HFFc6 (cell line): ENCODE measurements at places on chromosomes 2 and 18. TPM values are rescaled to one million over a fixed set of nuclear protein-coding genes. Genes with fewer than 3 reads are reported as not detected.

- no peaks in the 10 kb centered on the region for H3K36me3 ChIP-seq
- H3K4me3 ChIP-seq: no peak overlapping the region
- DNase-seq: no peak
Measured at GRCh38 chr2:160513120-160513519, 19.5 kb upstream of the RBMS1 start.

DNA sequence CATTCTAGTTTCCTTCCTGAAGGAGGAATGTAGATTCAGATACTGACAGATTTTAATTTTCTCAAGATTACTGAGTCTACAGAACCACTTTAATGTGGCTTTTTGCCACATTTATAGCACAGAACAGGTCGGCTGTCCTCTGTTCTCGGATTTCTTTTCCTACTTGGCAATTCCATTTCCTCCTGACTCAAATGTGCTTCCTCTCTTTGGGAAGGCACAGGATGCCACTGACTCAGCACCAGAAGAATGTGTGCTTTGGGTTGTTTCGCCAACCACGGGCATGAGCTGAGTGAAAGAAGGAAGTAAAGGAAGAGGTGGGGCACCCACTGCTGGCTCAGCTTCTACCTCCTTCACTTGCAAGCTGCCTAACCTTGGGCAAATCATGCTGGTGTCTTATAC, 970.6 kb upstream of the ACVR2A start:
- H3K4me1 ChIP-seq: no peaks in the 10 kb centered on the region
- no peak overlapping the region for H3K27ac ChIP-seq

- peaks cover 6% of the 10 kb centered on the region for H3K4me1 ChIP-seq
- DNase-seq: no peak
- H3K4me3 ChIP-seq: no peak overlapping the region
Measured at GRCh38 chr2:47309472-47309951, 93.4 kb upstream of the MSH2 start.

DNA sequence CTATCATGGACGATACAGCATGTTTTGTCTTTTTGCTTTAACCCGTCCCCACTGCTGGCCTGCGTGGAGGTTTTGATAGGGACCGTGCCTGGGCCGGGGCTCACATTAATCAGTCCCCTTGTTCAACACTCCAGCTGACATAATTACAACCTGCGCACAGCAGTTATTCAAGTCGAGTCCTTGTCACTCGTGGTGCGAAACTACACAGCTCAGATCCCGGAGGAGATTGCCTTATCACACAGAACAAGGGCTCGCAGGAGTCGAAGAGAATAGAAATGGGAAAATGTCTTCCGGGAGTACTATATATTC, 304.4 kb downstream of the ZNF407 start:
- H3K4me3 ChIP-seq: no peak overlapping the region
- no peaks in the 10 kb centered on the region; the same call in 1 of the 2 replicates for H3K27me3 ChIP-seq
- DNase-seq: no peak
- peaks cover 27% of the 10 kb centered on the region for H3K4me1 ChIP-seq
- peaks cover 6% of the 10 kb centered on the region; the same call in 1 of the 2 replicates for H3K36me3 ChIP-seq

The PLCL1 gene
- 0.13 to 0.16 TPM in 2 of 3 replicates, not detected in the other for total RNA-seq

The FN1 gene
- total RNA-seq: 2,872 to 5,167 TPM (median 4,548 TPM) in 3 replicates

GRCh38 chr2:106137731-106138521, 56.2 kb downstream of the UXS1 start:
- DNase-seq: no peak
- H3K4me1 ChIP-seq: no peaks in the 10 kb centered on the region
- no peaks in the 10 kb centered on the region; the same call in 1 of the 2 replicates for H3K27me3 ChIP-seq
- no peak overlapping the region for H3K27ac ChIP-seq
- H3K4me3 ChIP-seq: no peak overlapping the region

The IL1F10 gene
- total RNA-seq: not detected in 3 replicates

- H3K4me3 ChIP-seq: no peak overlapping the region
- H3K27me3 ChIP-seq: peaks cover 14% of the 10 kb centered on the region
- no peak for DNase-seq
- H3K36me3 ChIP-seq: no peaks in the 10 kb centered on the region
Measured at GRCh38 chr2:109396202-109397180, 217.3 kb downstream of the SEPTIN10 start.

The G6PC2 gene
- not detected in 3 replicates for total RNA-seq

DNA sequence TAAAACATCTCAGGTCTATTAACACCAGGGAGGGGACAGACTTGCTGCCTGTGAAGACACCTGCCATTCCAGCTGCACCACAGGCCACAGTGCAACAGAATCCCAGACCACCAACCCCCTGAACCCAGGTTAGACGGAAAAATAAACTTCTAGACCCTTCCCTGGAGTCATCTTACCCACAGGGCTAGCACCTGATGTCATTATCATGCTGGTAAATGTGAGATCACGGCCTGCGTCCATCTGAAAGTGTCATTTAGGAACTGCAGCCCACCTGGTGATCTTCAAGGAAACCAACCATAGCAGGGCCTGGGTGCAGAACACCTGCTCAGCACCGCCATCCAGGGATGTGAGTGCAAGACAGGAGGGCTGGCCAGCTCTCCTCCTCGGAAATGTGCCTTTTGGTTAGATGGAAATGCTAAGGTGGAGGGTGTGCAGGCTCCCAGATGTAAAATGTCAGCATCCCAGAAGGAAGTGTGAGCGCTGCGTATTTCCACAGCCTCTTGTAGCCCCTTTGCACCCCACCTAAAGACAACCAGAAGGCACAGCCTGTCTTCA, 80.8 kb downstream of the PTGR3 start:
- peaks cover 17% of the 10 kb centered on the region for H3K27me3 ChIP-seq
- DNase-seq: no peak
- H3K27ac ChIP-seq: no peak overlapping the region

- peaks cover 12% of the 10 kb centered on the region; the same call in 1 of the 2 replicates for H3K4me1 ChIP-seq
- no peak overlapping the region for H3K4me3 ChIP-seq
- no peak for DNase-seq
- no peaks in the 10 kb centered on the region for H3K36me3 ChIP-seq
- H3K27me3 ChIP-seq: peaks cover 2% of the 10 kb centered on the region
- no peak overlapping the region for H3K27ac ChIP-seq
Measured at GRCh38 chr18:49467599-49467998, 7.2 kb upstream of the DYM start.

DNA sequence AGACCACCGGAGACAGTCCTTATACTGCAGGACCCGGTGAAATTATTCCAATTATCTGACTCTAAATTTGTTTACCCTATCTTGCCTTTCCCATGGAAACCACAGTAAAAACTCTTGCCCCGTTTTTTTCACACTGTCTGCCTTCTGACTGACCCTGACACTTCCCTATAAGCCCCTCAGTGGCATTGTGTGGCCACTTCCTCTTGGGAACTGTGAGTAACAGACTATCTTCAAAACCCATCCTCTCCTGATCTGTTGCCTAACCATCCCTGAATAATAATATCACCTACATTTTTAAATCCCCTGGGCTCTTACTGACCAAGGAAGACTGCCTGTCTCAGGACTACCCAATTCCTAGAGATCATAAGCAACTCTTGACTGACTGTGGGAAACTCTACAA, 42.6 kb upstream of the RNF152 start:
- no peak overlapping the region for H3K4me3 ChIP-seq
- no peaks in the 10 kb centered on the region; the same call in 1 of the 2 replicates for H3K27me3 ChIP-seq
- H3K27ac ChIP-seq: no peak overlapping the region
- H3K4me1 ChIP-seq: no peaks in the 10 kb centered on the region
- no peaks in the 10 kb centered on the region for H3K36me3 ChIP-seq
- no peak for DNase-seq

DNA sequence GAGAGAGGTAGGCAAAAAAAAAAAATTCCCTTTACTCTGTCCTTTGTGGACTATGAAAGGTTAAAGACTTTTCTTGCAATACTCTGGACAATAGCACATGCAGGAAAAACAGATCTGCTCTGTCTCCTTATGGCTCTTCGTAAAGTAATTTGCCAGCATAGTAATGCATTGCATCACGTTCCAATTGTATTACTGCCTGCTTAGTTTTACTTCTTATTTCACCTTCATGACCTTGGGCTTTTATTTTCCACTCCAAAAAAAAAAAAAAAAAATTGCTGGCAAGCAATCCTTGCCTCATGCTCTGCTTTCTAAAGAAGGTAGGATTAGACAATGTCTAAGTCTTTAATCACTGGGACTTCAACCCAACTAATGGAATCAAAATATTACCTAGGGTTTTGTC, 1802.7 kb downstream of the SUCLG1 start:
- H3K4me1 ChIP-seq: no peaks in the 10 kb centered on the region
- H3K36me3 ChIP-seq: no peaks in the 10 kb centered on the region; the same call in 1 of the 2 replicates
- no peak overlapping the region for H3K27ac ChIP-seq
- peaks cover 2% of the 10 kb centered on the region; the same call in 1 of the 2 replicates for H3K27me3 ChIP-seq

DNA sequence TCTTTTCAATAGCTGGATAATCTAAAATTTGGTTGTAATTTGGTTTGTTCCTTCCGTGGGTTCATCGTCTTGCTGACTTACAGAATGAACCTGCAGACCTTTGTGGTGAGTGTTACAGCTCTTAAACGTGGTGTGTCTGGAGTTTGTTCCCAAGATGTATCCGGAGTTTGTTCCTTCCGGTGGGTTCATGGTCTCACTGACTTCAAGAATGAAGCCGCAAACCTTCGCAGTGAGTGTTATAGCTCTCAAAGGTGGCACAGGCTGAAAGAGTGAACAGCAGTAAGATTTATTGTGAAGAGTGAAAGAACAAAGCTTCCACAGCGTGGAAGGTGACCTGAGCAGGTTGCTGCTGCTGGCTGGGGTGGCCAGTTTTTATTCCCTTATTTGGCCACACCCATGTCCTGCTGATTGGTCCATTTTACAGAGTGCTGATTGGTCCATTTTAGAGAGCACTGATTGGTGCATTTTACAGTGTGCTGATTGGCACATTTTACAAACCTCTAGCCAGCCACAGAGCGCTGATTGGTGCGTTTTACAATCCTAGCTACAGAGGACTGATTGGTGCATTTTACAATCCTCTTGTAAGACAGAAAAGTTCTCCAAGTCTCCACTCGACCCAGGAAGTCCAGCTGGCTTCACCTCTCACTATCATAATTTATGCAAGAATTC, 16.6 kb downstream of the RALB start:
- no peak overlapping the region for H3K4me3 ChIP-seq
- no peaks in the 10 kb centered on the region for H3K27me3 ChIP-seq
- H3K4me1 ChIP-seq: peaks cover 30% of the 10 kb centered on the region
- H3K36me3 ChIP-seq: peaks cover 35% of the 10 kb centered on the region

DNA sequence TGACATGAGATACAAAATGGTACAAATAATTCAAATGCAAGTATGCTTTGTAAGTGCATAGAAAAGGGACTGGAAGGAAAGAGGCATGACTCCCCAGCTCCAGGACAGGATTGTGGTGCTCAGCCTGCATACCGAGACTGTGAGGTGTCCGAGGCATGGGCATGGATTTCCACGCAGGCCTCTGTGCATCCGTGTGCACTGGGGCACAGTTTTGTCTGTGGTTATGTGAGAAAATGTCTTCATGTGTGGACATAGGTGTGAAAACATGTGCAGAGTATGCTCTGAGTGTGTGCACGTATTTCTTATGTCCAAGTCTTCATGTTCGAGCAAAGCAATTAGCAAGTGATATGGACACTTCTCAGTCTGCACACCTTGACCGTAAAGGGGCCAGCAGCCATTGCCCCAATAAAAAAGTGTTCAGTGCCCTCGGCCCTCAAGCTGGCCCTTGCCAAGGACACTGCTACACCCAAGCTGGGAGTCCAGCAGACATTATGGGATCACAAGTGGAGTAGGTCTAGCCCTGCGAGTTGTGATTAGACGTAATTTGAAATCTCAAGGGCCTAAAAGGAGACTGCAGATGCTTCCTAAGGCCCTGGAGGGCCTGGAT, 120.7 kb downstream of the CYP26B1 start:
- no peak overlapping the region for H3K27ac ChIP-seq
- DNase-seq: no peak
- H3K36me3 ChIP-seq: no peaks in the 10 kb centered on the region
- no peak overlapping the region for H3K4me3 ChIP-seq
- H3K4me1 ChIP-seq: no peaks in the 10 kb centered on the region

GRCh38 chr2:119283873-119284331, 60.3 kb downstream of the STEAP3 start:
- H3K27me3 ChIP-seq: peaks cover 2% of the 10 kb centered on the region
- peak overlapping the region; percentile 65 for H3K4me3 ChIP-seq
- no peaks in the 10 kb centered on the region for H3K36me3 ChIP-seq
- peaks cover 13% of the 10 kb centered on the region for H3K4me1 ChIP-seq

DNA sequence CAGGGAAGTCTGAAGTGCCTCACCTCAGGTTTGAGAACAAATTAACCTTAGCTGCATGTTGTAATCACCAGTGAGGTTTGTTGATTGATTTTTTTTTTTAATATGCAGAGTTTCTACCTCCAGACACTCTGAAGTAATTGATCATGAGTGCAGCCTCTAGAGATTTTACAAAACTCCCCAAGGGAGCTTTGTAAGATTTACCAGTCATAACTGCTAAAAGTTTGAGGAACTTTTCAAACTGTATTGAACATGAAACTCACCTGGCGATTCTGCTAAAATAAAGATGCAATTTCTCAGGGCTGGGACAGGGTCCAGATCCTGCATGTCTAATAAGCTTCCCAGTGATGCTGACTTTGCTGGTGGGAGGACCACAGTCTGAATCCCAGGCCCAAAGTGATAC, 339.6 kb upstream of the DCC start:
- H3K27ac ChIP-seq: no peak overlapping the region
- H3K27me3 ChIP-seq: no peaks in the 10 kb centered on the region
- H3K4me1 ChIP-seq: no peaks in the 10 kb centered on the region

- DNase-seq: peak; percentile 70
- peaks cover 47% of the 10 kb centered on the region for H3K4me1 ChIP-seq
- no peak overlapping the region for H3K4me3 ChIP-seq
Measured at GRCh38 chr2:164903204-164903603, 52.1 kb downstream of the SLC38A11 start.

GRCh38 chr18:30945761-30946160, 96.8 kb downstream of the DSC3 start:
- H3K36me3 ChIP-seq: peaks cover 5% of the 10 kb centered on the region; the same call in 1 of the 2 replicates
- no peak overlapping the region for H3K27ac ChIP-seq
- no peak for DNase-seq
- H3K4me1 ChIP-seq: no peaks in the 10 kb centered on the region
- H3K4me3 ChIP-seq: no peak overlapping the region
- H3K27me3 ChIP-seq: no peaks in the 10 kb centered on the region
